Suppressor macrophage treated with lipopolysaccharide for 1 hour (primary cell): ENCODE measurements at places on chromosomes 5 and 9.

DNA sequence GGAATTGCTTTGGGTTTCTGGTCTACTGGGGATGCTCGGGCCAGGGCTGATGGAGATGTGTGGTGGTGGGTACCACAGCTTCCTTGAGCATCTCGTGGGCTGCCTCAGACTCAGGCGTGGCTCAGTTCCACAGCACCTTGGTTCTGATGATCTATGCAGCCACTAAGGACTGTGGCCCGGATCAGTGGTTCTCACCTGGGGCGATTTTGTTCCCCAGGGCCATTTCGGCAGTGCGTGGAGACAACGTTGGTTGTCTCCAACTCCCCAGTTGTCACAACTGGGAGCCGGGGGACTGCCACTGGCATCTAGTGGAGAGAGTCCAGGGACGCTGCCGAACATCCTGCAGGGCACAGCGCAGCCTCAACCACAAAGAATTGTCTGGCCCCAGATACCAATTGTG, 47.7 kb downstream of the FGF18 start:
- DNase-seq, result no peak

DNA sequence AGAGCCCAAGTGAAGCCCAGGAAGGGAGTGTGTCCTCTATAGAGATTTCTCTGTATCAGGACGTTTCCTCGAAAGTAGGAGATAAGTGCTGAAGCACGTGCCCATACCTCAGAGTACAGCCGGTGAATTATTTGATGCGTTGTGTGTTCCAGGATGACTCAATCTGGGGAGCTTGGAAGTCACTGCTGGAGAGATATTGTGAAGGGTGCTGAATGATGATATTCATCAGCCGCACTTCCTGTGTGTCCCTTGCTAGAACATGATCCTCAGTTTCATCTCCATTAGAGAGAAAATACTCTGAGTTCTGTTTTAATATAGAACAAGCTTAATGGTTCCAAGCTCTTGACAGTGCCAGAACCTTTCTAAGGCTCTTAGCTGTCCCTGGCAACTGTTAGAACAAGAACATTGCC, 402.3 kb upstream of the ADAMTSL1 start:
- no peak for DNase-seq

DNA sequence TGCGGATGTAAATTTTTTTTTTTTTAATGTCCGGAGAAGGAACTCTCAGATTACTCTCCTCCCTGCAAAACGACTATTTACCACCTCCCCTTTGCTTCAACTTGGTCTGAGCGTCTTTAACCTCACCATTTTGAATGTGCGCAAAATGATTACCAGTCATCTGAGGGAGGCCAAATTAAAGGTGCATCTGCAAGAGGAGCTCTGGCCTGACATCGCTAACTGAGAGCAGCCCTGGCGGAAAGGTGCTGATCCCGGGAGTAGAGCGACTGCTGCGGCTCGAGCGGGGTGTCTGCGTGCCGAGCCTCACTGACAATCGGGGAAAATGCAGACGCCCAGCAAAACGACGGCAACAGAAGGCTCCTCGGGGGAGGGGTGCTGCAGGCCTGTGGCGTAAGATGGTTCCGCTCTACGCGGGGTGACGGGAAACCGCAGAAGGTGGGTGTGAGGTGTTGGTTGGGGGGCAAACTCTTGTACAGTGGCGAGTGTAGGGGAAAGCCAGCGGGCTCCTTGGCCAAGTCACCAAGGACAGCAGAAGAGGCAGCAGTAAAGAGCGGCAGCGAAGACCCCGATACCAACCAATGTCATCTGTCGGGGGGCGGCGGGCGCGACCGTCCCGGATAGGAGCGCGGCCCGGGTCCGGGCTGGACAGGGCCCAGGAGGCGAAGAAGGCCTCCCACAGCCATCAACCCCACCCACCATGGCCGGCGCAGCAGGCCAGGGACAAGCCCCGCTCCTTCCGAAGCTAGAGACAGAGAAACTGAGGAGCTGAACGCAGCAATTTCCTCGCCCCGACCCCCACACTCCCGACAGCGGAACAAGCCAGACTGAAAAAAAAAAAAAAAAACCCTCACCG, 557 bp downstream of the PJA2 start:
- DNase-seq, result peak; percentile 73

DNA sequence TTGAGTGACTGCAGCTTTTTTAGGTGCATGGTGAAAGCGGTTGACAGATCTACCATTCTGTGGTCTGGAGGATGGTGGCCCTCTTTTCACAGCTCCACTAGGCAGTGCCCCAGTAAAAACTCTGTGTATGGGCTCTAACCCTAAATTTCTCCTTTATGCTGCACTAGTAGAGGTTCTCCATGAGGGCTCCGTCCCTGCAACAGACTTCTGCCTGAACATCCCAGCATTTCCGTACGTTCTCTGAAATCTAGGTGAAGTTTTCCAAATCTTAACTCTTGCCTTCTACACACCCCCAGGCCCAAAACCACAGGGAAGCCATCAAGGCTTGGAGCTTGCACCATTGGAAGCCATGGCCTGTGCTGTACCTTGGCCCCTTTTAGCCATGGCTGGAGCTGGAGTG, 1898.1 kb upstream of the NUDT12 start:
- DNase-seq, result no peak

DNA sequence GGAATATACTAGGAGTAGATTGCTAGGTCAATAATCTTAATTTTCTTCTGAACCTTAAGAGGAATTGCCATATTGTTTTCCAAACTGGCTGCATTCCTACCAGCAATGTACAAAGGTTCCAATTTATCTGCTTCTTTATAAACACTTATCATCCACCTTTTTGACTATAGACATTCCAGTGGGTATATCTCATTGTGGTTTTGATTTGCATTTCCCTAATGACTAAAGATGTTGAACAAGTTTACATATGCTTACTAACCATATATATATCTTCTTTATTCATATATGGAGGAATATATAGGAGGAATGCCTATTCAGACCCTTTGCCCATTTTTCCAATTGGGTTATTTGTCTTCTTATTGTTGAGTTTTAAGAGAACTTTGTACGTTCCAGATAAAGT, 7.6 kb downstream of the DNAJC18 start:
- DNase-seq, result no peak

DNA sequence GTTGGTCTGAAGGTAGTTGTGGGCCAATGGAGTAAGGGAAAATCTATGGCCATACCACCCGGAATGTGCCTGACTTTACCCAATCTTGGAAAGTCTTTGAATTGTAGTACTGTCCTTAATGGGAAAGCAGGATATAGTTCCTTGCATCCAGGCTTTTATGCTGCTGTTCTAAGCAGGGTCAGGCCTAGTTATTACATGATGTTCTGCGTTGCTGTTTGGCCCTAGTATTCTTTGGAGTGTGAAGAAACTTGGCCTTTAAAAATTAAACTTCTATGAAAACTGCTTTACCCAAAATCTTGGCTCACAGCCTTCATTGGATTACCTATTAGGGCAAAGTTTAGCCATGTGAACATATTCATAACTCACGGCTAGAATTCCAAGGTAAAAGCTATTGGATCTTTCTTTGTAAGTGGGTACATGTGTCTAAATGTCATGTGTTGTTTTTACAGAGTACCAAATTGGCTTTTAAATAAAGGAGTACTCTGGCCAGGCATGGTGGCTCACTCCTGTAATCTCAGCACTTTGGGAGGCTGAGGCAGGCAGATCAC, 211.1 kb downstream of the DTWD2 start:
- DNase-seq, result no peak

GRCh38 chr5:67363180-67363709, 166.6 kb upstream of the CD180 start:
- DNase-seq, result no peak

DNA sequence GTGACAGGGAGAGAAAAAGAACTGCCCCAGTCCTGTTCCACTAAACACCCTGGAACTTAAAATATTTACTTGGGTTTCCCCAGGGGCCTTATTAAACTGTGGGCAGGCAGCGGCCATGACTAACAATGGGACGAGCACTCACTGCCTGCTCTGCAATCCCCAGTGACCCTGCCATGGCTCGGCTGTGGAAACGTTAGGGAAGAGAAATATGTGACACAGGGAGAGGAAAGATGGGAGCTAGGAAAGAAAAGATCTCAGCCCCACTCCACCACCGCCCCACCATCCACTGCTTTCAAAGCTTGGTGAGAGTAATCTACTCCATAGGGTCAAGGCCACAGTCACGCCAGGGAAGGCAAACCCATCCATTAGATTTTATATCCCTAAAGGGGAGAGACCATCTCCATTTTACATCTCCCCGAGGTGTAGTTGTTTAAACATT, 117.6 kb downstream of the EFNA5 start:
- no peak for DNase-seq

DNA sequence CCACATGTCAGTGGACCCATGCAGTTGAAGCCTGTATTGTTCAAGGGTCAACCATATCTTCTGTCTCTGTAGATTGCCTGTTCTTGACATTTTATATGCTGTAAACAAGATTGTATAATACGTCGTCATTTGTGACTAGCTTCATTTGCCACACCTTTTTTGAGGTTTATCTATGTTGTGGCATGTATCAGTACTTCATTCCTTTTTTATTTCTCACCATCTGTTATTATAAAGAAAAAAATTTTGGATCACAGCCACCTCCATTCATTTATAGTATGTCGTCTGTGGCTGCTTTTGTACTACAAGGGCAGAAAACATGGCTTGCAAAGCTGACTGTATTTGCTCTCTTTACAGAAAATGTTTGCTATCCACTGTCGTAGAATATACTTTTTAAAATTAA, 72.4 kb downstream of the TEK start:
- no peak for DNase-seq

DNA sequence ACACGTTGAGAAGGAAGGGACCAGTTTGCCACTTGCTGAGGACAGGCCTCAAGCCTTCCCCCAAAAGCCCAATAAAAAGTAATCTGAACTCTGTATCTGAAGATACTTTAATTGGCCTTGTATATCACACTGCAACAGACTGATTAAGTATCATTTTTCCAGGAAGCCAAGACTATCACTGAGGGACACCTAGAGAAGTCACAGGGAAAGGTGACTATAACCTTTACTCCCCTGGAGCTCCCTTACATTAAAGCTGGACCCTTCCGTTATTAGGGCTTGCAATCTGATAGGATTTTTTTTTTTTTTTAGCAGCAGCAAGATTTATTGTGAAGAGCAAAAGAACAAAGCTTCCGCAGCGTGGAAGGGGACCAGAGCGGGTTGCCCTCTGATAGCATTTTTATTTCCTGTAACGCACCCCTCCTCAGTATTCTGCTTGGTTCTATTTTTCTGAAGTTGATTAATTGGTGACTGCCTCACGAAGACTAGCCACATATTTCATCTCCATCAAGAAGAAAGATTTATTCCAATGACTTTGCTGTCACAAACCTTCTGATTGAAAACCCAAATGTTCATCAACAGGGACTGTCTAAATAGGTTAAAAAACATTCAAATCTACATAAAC, 2.7 kb downstream of the CDC14B start:
- DNase-seq, result no peak

DNA sequence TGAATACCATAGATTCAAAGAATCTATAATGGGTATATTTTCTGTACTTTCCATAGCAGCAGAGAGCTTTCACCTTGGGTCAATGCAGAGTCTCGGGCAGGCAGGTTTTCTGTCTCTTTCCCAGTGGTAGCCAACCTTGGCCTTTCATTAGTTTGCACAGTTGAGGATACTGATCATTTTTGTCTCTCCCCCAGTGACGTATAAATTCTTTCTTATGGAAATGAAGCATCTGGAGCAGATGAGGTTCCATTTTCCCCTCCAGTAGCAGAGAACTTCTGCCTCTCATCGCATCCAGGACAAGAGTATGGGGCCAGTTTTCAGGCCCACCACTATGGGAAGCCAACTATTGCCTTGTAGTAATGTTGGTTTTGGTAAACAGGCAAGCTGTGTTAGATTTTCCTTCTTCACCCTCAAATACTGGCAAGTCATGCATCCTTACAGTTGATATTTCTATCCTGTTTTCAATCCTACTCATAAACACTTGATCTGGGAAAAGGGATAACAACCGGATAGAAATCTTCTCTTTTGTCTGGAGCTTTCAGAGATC, 845.2 kb upstream of the CDH18 start:
- no peak for DNase-seq

DNA sequence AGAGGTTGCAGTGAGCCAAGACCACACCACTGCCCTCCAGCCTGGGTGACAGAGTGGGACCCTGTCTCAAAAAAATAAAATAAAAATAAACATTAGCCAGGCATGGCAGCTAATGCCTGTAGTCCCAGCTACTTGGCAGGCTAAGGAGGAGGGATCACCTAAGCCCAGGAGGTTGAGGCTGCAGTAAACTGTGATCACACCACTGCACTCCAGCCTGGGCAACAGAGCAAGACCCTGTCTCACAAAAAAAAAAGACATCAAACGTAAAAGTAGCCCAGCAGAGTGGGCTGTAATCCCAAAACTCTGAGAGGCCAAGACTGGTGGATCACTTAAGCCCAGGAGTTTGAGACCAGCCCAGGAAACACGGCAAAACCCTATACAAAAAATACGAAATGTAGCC, 19.0 kb downstream of the UIMC1 start:
- no peak for DNase-seq

DNA sequence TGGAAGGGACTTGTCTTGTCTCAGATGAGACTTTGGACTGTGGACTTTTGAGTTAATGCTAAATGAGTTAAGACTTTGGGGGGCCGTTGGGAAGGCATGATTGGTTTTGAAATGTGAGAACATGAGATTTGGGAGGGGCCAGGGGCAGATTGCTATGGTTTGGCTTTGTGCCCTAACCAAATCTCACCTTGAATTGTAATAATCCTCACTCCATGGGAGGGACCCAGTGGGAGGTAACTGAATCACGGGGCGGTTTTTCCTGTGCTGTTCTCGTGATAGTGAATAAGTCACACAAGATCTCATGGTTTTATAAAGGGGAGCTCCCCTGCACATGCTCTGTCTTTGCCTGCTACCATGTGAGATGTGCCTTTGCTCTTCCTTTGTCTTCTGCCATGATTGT, 72.1 kb downstream of the RAI14 start:
- DNase-seq, result no peak

- peak; percentile 52 for DNase-seq
Observed at GRCh38 chr5:158234323-158235158, 375.6 kb upstream of the CLINT1 start.

GRCh38 chr9:35842795-35843194, 13.8 kb downstream of the TMEM8B start:
- peak; percentile 78 for DNase-seq

- DNase-seq, result no peak
Observed at GRCh38 chr9:134896834-134897583, 16.4 kb downstream of the FCN2 start.
